ENCODE measurements at places on chromosomes 2 and 18. TPM values are rescaled to one million over a fixed set of nuclear protein-coding genes. Genes with fewer than 3 reads are reported as not detected.

GRCh38 chr2:218357236-218358177 lies 850 bp downstream of the CATIP start:
- DNase-seq = no peak

DNA sequence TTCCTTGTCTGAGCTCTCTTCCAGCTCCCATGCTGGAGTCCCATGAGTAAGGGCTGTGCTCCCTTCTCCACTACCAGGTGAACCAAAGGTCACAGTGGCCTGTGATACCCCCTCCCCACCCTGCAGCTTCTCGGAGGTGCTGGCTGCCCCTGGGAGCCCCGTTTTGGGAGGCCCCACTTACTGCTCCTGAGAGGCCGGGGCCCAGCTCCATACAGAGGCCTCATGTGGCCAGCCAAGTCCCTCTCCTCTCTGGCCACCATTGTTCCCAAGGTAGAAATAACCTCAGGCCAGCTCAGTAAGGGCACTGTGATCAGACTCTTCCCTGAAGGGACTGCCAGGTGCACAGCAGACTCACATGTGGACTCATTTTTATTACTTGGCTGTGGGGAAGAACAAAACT lies 6.0 kb downstream of the RAB11FIP5 start:
- no peak for DNase-seq

The ASPRV1 gene
- polyA plus RNA-seq = 0.05 TPM

The SLC8A1 gene
- 6.4 TPM for polyA plus RNA-seq
